ENCODE measurements at places on chromosomes 16 and 17.

DNA sequence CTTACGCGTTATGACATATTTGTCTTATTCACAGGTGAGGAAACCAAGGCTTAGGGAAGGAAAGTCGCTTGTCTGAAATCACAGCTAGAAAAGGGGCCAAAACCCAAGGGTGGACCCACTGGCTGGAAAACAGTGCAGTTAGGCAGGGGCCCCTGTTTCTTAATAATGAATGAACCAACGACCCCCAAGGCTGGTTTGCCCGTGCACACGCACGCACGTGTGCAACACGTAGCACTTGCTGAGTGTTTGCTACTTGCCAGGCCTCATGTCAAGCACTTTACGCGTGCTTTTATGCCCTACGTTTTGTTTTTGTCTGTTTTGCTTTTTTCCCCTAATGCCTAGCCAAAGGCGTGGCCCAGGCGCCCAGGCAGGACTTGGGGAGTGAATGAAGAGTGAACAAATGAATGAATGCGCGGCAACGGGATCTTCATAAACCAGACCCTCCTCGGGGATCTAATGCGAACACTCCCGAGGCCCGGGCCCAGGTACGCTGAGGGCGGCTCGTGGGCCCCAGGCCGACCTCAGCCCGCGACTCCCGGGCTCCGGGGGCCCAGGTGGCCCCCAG, 571 bp upstream of the USP10 start:
- DNase-seq: no peak

DNA sequence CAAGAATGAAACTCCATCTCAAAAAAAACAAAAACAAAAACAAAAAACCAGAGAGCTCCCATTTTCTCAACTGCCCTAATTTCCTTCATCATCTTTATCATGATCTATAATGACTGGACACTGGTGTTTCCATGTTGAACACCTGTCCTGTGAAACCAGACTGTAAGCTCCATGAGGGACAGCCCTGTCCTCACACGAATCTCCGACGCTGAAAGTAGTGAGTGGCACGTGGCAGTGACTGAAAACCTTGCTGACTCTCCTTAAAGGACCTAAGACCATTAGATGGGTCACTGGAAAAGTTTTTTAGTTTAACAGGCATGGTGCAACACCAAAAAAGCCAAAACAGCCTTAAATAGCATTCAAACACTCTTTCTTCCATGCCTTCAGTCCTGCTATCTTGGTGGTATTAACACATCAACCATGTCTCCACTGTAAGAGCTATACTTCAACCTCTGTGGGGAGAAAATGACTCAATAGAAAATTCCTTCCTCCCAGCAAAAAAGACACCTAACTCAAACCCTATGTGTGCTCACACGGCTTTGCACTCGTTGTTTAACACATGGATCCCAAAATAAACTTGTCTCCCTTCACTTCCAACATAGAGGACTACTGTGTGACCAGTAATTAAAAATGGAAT, 8.3 kb downstream of the AXIN2 start:
- DNase-seq: no peak

GRCh38 chr17:55598495-55598894, 87.2 kb upstream of the SMIM36 start:
- no peak for DNase-seq

DNA sequence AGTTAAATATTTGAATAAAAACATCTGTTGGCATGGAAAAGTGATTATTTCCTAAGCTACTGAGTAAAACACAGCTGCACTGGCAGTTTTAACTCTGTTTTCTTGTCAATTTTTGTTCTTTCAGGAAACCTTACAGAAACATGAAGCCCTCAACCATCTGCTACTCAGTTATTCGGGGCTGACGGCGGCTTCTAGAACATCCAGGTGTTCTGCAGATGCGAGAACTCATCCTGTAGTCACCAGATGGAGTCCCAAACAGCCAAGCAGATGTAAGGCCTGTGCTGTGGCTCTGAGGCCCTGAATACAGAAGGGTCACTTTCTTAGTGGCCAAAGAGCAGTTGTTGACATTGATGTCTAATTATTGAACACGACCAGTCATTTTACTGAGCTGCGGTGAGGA, 15.5 kb downstream of the ARSG start:
- DNase-seq: no peak

DNA sequence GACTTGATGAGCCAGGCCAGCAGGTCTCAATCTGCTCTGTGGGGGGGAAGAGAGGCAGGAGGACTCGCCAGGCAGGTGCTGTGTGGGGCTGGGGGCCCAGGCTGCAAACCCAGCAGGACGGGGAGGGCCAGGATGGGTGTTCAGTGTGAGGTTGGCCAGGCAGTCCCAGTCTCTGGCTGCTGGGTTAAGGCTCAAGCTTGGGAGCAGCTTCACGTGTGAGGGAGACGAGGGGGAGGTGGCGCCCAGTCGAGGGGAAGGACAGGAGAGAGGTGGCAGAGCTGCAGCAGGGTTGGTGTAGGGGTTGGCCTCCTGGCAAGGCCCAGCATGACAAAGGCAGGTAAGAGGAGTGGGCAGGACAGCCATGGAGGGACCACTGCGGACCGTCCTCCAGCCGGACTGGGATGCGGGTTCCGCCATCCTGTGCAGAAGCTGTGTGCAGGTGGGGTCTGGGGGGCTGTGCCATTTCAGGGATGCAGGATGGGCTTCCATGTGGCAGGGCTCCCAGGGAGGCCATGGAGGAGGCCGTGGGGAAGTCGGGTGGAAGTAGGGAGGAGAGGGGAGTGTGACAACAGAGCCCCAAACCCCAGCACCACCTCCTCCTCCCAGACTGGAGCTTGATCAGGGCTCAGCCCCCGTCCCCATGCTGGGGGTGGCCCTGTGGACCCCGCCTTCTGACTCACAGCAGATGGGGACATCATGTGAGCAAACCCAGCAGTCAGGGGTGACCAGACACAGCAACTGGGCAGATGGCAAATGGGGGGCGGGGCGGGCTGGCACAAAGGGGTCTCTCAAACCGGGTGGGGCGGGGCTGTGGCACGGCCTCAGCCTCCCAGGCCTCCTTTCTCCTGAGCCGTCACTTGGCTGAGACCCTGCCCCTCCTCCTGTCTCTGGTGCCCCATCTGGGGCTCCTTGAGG, 2.8 kb downstream of the ADGRG1 start:
- DNase-seq: no peak

GRCh38 chr17:60095830-60096229, 17.1 kb upstream of the HEATR6 start:
- no peak for DNase-seq

- no peak for DNase-seq
These were observed 1.3 kb upstream of the PRRT2 start for GRCh38 chr16:29810699-29811169.

DNA sequence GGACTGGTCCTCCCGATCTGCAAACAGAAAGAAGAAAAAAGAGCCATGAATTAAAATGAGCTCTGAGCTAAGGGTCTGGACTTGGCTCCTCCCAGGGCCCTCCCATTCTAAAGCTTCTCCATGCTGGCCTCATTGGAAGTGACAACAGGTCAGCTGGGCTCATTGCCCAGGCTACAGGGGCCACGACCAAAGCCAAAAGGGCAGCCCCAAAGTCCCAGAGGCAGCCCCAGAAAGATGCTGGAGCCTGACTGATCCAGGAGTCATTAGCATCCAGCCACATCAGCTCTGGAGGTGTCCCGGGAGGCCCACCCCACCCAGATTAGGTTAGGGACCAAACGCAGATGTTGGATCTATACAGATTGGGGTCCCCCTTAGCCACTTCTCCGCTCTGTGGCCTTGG, 58.2 kb downstream of the MYH11 start:
- DNase-seq: no peak

- no peak for DNase-seq
These were observed at the start of gene FBXO39 for GRCh38 chr17:6775871-6776405. Gene FBXO39 (plus strand): TSS chr17:6776215. CDS start chr17:6779869, 3,654 bp downstream.

GRCh38 chr16:82396509-82396908, 226.5 kb upstream of the MPHOSPH6 start:
- no peak for DNase-seq

DNA sequence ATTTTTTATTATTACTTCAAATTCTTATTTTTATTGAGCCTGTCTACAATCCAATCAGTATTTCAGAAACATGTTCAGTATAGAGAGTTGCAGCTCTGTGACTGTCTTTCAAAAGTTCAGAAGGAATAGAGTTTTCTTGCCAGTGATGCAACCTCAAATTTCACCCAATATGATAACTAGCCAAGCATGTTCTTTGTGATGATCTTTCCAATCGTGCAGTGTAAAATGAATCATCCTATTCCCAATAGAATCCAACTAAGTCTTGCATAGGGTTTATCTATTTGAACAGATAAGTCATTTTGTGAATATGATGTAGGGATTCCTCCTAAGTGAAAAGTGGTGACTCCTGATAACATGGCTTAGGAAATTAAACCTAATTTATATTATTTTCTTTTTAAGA, 937.8 kb downstream of the KCNJ2 start:
- no peak for DNase-seq

GRCh38 chr16:82160226-82160625, 9.8 kb downstream of the MPHOSPH6 start:
- DNase-seq: no peak

DNA sequence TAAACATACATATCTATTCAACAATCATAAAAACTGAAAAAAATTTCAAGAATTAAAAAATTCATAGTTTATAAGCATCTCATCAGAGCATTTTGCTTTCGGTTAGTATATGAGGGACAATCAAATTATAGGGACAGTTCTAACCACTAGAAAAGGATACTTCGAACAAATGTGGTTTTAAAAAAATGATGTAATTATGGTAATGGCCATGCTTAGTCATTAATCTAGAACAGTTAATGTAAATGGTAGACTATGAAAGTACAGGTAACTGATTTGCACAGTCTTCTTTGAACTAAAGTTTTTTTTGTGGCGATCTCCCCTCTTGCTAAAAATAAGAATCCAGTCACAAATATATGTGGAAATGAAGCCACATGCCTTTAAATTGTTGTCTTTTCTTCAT, 63.5 kb upstream of the PHOSPHO1 start:
- DNase-seq: no peak

DNA sequence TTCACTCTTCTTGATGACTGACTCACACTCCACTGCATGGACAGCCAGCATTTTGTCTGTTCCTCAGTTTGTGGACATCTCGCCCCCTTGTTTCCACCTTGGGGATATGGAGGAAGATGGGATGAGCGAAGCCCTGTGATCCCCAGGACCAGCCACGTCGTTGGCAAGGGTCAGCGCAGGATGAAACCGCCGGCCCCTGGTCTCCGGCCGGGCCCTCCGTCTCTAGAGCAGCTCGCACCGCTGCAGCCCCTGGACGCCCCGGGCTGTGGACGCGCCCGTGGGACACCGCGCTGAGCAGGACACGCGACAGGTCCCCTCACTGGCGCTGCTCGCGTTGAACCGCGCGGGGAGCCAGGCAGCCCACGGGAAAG, 604 bp upstream of the ZC3H18 start:
- DNase-seq: no peak

- no peak for DNase-seq
These were observed 35.5 kb downstream of the ADCY7 start for GRCh38 chr16:50301626-50302471.

GRCh38 chr16:48523415-48524204, 86.4 kb downstream of the N4BP1 start:
- DNase-seq: no peak

DNA sequence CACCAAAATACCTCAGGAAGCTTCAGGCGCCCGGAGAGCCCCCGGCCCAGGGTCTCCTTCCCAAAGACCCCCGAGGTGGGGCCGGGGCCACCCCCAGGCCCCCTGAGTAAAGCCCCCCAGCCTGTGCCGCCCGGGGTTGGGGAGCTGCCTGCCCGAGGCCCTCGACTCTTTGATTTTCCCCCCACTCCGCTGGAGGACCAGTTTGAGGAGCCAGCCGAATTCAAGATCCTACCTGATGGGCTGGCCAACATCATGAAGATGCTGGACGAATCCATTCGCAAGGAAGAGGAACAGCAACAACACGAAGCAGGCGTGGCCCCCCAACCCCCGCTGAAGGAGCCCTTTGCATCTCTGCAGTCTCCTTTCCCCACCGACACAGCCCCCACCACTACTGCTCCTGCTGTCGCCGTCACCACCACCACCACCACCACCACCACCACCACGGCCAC, 6.7 kb upstream of the TMEM88 start:
- DNase-seq: no peak

GRCh38 chr17:43308999-43309398, 75.2 kb upstream of the RNU2-1 start:
- DNase-seq: no peak

DNA sequence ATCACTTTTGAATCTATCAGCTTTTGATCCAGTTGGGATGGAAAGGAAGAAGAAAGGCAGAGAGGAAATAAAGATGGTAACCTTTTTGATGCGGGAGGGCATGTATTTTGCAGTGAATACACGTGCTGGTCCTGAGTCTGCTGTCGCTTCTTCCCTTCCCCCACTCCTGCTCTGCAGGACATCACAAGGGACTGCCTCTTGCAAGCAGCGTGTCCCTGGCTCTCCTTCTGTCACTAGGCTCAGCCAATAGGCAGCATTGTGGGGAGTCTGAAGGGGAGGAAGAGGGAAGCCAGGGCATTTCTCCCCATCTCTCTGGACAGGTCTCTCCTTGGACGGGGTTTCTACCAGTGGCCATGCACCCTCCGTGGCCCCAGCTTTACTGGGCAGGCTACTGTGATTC, 15.7 kb upstream of the WFDC1 start:
- DNase-seq: no peak

GRCh38 chr17:37824534-37825485, 80.0 kb upstream of the HNF1B start:
- no peak for DNase-seq
